A549 treated with Hydrocortisone at 1 μM for 4 hours (cell line): ENCODE measurements at places on chromosomes 2 and 18. TPM values are rescaled to one million over a fixed set of nuclear protein-coding genes. Genes with fewer than 3 reads are reported as not detected.

Gene TUBB8B
- total RNA-seq: not detected in 5 replicates

Gene CPO
- total RNA-seq: not detected in 5 replicates

Gene PLCL1
- 0.01 TPM in 1 of 5 replicates, not detected in the others for total RNA-seq

Gene HJURP
- total RNA-seq: 52.3 to 59.6 TPM (median 55.7 TPM) in 5 replicates

Gene XDH
- total RNA-seq: 0.99 to 1.4 TPM (median 1.0 TPM) in 5 replicates

Gene CDH19
- total RNA-seq: 0.38 to 1.3 TPM (median 0.83 TPM) in 5 replicates

Gene LRRC30
- not detected in 5 replicates for total RNA-seq

Gene DNAJC27
- 2.1 to 2.9 TPM (median 2.3 TPM) in 5 replicates for total RNA-seq

Gene CNRIP1
- total RNA-seq: 1.7 to 2.1 TPM (median 1.8 TPM) in 5 replicates
